NCI-H2107 (cell line): ENCODE measurements at places on chromosomes 1 and 21.
A peak's percentile ranks its signal among the peaks of the same experiment; 100 is the strongest.

- no peak for DNase-seq
Measured at GRCh38 chr1:145846201-145846612, 777 bp downstream of the NUDT17 start.

DNA sequence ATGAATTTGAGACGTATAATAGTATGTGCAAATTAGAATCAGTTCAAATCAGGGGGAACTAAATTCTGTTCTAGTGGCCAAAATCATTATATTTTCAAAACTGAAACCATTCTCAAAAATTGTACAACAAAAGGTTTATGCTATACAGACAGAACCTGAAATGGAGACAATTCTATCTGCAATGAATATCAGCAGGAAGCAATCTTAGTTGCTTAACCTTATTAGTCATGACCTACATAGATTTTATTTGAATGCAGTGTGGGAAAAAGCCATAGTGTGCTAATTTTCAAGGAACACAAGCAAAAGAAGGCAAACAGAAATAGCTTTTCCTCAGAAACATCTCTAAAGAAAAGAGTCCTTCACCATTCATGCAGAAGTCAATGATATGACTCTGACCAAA, 6.5 kb downstream of the AK5 start:
- DNase-seq, result no peak

GRCh38 chr1:192171123-192171522, 12.9 kb downstream of the RGS18 start:
- DNase-seq, result no peak

DNA sequence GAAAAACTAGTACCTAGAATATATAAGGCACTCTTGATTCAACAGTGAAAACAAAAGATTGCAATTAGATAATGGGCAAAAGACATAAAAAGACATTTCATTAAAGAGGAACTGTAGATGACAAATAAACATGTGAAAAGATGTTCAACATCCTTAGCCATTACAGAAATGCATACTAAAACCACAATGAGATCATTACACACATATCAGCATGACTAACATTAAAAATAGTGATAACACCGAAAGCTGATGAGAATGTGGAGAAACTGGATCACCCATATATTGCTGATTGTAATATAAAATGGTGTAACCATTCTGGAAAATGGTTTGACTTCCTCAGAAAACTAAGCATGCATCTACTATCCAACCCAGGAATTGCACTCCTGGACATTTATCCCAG, 340.3 kb downstream of the SEC16B start:
- DNase-seq, result no peak

DNA sequence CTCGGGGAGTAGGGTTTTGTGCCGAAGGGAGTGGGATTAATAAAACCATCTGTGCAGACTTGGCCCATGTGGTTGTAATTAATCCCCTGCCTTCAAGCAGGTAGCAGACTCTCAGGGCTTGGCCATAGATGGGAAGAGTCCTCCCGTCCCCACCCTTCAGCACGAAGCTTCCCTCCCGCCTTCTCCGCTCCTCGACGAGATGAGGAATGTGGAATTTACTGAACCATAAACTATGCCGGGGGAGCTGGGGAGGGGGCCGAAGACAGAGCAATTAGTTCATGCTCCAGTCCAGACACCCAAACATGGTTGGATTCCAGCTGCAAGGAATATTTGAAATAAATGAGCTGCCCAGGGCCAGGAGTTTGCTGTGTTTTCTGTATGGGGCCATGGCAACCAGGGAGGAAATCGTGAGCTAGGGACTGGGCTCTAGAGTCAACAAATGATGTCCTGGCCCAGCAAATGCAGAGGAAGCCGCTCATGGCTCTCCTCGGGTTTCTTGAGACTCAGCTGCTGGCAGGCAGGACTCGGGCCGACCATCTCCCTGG, 78.8 kb downstream of the SPSB1 start:
- DNase-seq, result no peak

DNA sequence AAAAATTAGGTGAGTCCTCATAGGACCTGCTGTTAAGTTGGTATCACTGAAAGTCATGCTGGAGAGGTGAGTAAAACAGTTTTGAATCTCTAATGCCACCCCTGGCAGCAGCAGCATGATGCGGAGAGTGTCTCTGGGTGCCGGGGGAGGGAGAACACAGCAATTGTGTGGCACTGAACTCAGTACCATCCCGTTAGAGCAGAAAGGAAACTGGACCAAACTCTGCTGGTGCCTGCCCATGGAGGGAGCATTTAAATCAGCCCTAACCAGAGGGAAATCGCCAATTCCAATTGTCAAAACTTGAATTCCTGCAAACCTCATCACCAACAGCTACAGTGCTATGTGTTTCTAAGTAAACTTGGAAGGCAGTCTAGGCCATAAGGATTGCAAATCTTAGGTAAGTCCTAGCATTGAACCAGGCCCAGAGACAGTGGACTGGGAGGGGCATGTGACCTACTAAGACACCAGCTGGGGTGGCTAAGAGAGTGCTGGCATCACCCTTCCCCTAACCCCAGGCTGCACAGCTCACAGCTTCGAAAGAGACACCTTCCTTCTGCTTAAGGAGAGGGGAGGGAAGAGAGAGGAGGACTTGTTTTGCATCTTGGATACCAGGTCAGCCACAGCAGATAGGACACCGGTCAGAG, 30.0 kb downstream of the CD53 start:
- DNase-seq, result no peak

GRCh38 chr1:67953301-67953700, 97.1 kb downstream of the DIRAS3 start:
- DNase-seq, result no peak

GRCh38 chr1:7721940-7722669, 49.0 kb upstream of the VAMP3 start:
- no peak for DNase-seq

- DNase-seq, result peak; percentile 56
Measured at GRCh38 chr1:205444931-205445645, 10.8 kb downstream of the BLACAT1 start.

DNA sequence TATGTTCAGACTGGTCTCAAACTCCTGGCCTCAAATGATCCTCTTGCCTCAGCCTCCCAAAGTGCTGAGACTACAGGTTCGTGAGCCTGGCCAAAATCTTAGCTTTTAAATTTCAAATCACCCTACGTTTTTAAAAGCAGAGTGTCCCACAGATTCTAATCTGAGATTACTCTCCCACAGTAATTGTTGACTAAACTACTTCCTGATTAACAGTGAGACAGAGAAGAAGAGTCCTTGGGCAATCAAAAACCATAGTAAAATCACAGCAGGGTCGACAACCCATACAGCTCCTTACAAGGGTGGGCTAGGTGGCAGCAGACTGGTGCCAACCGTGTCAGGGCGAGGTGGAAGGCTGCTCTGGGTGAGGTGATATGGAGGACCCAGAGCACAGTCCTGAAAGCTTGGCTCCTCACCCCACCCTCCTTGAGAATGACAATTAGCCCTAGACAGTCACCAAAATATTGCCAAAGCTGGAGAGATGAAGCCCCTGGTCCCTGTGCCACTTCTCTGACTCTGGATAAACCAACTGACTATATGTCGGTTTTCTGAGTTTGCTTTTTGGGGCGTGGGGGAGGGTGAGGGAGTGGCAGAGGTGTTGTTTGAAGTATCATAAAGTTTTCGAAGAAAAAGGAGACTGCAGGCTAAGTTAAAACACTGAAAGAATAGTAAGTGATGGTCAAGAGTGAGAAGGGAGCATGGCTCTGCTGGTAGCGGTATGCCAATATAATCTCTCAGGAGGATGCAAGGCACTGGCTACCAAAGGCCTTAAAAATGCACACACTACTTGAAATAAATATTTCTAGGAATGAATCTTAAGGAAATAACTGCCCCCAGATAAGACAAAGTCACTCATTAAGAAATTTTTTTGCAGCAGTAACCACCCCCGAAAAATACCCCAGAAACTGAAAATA, 86.8 kb downstream of the SLC45A1 start:
- DNase-seq, result no peak

DNA sequence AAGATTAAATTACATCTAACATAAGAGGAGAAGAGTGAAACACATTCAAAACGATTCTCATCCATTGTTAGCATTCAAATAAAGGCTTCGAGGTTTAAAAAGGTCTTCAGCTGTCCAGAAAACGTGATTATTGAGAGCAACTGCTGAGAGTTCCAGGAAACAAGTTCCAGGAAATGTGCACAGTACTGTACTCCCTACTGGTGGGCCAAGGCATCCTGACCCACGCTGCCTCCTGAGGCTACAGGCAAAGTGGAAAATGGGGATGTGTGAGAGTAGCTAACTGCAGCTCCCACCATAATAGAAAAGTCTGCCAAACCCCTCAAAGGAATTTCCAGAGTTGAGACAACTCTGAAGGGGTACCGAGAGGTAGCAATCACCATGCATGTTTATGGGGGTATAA, 2.0 kb downstream of the VAV3 start:
- DNase-seq, result no peak

DNA sequence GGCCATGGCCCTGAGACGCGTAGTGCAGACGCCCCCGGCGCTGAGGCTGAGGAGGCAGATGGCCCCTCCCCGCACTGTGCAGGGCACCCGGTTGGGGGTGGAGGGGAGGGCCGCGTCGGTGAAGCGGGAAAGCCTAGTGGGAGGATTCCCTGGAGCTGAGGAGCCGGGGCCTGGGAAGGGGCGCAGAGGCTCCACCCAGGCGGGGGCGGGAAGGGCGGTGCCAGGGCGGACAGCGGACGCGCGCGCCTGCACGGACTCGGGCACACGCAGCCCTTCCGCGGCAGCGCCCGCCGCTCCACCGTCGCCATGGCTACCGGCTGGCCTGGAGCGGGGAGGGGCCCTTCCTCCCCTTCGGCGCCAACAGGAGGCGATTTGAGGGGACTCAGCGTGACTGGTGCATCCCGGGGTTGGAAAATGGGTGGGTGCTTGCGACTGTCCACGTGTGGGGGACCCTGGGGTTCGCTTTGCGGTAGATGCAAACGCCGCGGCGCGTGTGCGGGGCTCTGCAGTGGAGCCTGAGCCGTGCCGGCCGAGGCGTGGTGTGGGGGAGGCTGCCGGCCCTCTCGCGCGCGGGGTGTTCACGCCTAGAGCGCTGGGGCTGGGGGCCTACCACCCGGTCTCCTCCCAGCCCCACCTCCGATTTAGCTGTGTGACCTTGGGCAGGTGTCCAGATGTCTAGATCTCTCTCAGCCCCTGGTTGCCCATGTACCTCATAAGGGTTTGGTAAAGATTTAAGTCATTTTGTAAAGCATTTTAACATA, 35.1 kb downstream of the PTPRF start:
- no peak for DNase-seq

DNA sequence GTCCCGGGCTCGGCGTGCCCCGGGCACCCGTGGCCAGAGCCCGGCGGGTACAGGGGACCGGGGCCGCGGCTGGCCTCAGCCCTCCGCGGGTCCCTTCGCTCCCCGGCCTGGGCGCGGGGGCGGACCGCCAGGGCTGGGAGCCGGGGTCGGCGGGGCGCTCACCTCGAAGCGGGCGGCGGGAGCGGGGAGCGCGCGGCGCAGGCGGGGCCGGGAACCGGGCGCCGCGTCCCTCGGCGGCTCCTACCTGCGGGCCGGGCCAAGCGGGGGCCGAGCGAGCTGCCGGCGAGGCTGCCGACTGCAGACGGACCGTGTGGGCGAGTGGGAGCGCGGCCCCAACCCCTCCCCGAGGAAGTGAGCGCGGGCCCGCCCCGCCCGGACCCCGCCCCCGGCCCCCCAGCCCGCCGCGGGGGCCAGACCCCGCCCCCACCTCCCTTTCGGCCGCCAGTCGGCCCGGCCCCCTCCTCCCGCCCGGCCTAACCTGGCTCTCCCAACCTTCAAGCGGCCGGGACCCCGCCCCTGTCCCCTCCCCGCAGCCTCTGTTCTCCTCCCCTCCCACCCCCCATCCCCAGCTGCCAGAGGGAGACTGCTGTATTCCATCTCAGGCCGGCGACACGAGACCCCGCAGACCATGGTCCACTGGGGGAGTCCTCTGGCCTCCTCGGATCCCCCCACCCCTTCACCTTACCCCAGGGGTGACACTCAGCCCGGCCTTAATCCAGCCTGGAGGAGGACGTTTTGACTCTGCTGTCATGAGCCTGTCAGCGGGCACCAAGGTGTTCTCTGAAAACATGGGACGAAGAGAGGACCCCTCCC, at the start of gene FHL3:
Gene FHL3 (minus strand): TSS at position 320 of the 813 bp plus-strand sequence. CDS start 6,102 bp downstream, outside the sequence.
- no peak for DNase-seq

DNA sequence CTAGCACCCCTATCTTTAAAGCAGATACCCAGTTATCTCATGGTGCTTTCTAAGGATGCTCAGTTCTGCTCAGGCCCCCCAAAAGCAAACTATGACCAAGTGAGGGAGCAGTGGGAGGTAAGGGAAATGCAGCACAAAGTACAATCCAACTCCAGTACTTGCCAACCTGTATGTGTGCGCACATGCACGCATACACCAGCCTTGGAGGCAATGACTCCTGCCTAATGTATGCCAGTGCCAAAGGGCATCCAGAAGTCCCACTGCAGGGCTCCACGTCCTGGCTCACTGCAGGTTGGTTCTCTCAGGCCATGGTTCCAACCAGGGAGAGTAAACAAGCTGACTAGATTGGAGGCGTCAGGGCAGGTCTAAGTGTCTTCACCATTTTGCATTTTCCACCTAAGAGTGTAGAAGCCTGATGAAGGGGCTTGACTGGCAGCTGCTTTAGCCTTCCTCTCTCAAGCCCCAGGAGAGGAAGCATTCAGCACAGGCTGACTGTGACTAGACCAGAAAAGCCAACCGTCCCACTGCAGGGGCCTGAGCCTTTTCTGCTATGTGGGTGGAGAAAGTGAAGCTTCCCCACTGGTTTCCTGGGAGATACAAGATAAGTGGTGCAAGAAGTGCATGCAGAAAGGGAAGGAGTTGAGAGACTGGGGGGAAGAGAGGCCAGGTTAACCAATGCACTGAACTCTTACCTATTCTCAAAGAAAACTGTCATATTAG, 7.7 kb downstream of the AMIGO1 start:
- DNase-seq, result no peak

DNA sequence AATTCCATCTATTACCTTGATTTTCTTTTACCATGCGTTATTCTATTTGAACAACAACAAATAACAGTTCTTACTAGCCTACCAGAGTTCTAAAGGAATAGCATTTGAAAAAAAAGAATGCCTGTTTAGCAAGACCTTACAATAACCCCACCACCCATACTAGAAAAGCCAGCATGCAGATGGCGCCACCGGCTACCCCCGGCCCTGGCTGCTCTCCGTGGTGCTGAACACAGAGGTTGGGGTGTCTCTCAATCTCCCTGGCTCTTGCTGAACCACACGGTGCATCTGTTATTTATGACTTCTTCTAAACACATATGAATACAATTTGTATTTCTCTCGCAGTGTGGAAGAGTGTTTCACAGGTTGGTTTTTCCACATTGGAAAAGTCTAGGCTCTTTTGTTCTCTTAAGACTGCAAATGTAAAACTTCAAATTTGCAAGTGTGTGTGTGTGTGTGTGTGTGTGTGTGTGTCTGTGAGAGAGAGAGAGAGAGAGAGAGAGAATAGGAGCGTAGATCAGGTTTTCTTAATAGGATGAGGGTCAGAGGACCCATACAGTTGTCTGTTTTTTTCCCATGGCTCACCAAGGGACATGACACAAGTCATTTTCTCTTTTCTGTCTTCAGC, 13.6 kb downstream of the GRIK3 start:
- no peak for DNase-seq

GRCh38 chr1:219227360-219228057, 53.8 kb downstream of the LYPLAL1 start:
- DNase-seq, result no peak

GRCh38 chr1:235852887-235853286, 13.8 kb downstream of the LYST start:
- DNase-seq, result no peak

GRCh38 chr1:46011121-46011695, 121.2 kb downstream of the PIK3R3 start:
- DNase-seq, result no peak

GRCh38 chr1:152014943-152015342, 21.3 kb upstream of the S100A10 start:
- no peak for DNase-seq

GRCh38 chr1:173122958-173123852, 72.5 kb upstream of the TNFSF18 start:
- DNase-seq, result no peak

- no peak for DNase-seq
Measured at GRCh38 chr1:228366866-228367741, 39.5 kb downstream of the TRIM11 start.
